ENCODE measurements at places on chromosomes 13 and 19. TPM values are rescaled to one million over a fixed set of nuclear protein-coding genes. Genes with fewer than 3 reads are reported as not detected.

- no peak for DNase-seq
These were observed 185.2 kb downstream of the KLF12 start for GRCh38 chr13:73948848-73949529.

GRCh38 chr13:40648040-40648439 lies 18.4 kb downstream of the FOXO1 start:
- DNase-seq, result no peak

- no peak for DNase-seq
These were observed 84.3 kb downstream of the SIPA1L3 start for GRCh38 chr19:37991176-37991835.

DNA sequence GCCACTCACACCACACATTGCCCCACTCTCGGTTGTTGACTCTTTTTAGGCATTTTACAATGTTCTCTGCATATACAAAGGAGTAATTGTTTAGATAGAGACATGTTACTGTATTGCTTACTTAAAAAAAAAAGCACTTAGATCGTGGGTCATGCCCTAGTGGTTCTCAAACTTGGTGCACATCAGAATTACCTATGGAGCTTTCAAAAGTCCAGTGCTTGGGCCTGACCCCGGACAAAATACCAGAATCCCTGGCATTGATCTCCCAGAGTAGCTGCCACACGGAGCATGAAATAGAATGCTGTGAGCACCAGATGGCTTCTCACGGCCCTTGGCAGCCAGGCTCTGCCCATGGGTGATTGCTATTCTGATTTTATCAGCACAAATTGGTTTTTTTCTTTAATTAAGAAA lies 20.0 kb downstream of the ACP7 start:
- no peak for DNase-seq

DNA sequence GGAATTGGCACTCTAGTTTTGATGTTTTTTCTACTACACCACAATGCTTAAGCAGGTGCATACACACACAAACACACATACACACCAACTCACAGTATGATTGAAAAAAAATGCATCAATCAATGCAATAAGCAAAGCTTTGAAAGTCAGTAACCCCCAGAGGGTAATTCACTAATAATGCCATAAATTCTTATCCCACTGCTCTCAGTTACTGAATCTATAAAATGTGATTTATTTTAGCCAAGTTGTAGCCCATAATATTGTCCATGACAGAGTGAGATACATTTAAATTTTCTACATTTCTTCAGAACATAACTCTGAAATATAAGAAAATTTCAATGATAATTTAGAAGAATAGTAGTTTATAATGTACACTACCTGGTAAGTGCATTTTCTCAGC lies 87.9 kb downstream of the LIG4 start:
- no peak for DNase-seq

DNA sequence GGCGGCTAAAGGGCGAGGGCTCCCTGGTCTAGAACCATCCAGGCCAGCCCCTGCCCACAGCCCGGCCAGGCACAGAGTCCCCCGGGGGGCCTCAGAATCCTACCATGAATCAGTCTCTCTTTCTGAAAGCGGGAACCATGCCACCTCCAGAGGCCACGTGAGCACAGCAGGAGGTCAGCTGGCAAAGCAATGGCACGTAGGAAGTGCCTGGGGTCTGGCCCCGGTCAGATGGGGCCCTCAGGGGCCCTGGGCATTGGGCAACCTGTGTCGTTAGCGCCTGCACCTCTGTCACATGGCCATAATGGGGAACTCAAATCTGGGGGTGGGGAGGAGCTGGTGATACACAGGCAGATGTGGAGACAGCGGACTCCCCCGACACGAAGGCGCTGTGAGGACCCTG lies 8.8 kb downstream of the MFSD12 start:
- peak; percentile 43 for DNase-seq

DNA sequence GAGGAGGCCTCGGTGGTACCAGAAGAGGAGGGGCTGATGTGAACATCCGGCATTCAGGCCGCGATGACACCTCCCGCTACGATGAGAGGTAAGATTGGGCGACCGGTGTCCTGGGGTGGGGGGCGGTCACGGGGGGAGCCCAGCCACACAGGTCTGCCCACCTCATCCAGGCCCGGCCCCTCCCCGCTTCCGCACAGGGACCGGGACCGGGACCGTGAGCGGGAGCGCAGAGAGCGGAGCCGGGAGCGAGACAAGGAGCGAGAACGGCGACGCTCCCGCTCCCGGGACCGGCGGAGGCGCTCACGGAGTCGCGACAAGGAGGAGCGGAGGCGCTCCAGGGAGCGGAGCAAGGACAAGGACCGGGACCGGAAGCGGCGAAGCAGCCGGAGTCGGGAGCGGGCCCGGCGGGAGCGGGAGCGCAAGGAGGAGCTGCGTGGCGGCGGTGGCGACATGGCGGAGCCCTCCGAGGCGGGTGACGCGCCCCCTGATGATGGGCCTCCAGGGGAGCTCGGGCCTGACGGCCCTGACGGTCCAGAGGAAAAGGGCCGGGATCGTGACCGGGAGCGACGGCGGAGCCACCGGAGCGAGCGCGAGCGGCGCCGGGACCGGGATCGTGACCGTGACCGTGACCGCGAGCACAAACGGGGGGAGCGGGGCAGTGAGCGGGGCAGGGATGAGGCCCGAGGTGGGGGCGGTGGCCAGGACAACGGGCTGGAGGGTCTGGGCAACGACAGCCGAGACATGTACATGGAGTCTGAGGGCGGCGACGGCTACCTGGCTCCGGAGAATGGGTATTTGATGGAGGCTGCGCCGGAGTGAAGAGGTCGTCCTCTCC lies 6.3 kb upstream of the LIN7B start:
- DNase-seq, result no peak

- DNase-seq, result peak; percentile 42
These were observed 9.3 kb downstream of the ZNF787 start for GRCh38 chr19:56111601-56112312.

- DNase-seq, result peak; percentile 76
These were observed 368.4 kb downstream of the KLF12 start for GRCh38 chr13:73765651-73766384.

DNA sequence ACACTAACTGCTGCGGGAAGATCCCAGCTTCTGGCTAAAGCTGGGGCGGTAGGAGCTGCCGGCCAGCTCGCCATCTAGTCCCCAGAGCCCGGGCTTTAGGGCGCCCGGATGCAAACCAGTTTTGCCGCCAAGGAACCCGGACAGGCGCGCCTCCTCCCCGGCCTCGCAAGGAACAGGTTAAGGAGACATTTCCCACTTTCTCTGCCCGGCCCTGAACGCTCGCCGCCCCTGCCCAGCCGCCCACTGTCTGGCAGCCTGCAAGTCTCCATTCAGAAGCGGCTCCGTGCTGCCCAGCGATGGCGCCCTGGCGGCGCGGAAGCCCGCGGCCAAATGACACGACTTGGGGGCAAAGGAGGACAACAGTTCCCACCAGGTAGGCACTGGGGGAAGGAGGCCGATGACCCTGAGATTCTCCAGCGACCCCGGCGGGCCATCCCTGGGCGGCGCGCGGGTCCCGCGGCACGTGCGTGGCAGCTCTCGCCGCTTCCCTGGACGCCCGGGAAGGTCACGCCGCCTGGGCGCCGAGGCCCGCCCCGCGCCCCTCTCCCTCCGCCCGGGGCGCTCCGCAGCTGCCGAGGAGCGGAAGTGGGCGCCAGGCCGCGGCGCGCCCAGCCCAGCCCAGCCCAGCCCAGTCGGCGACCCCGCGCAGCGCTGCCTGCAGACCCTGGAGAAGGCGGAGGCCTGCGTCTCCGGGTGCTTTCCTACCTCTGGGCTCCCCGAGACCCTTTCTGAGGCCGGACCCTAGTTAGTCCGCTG lies 42.2 kb upstream of the HNRNPA1L2 start:
- peak; percentile 28 for DNase-seq

DNA sequence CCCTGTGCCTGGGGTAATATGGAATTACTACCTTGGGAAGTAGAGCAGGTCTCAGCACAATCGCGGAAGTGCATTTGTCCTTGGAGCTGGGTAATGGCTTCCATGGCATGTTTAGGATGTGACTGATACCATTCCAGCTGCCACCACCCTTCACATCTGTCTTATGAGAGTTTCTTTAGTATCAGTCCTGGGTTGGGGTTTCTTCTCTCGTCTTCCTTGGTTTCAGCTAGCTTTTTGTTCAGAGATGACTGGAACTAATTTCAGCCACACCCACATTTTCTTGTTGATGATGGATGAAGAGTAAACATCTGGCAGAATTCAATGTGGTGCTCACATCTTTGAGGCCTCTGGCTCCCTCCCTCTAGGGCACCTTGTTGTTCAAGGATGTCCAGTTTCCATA lies 212.9 kb upstream of the SOX21 start:
- DNase-seq, result no peak

- peak; percentile 35 for DNase-seq
These were observed 54.3 kb downstream of the GATAD2A start for GRCh38 chr19:19459707-19460251.

GRCh38 chr19:4500841-4501591 lies 17.3 kb downstream of the PLIN4 start:
- DNase-seq, result no peak

DNA sequence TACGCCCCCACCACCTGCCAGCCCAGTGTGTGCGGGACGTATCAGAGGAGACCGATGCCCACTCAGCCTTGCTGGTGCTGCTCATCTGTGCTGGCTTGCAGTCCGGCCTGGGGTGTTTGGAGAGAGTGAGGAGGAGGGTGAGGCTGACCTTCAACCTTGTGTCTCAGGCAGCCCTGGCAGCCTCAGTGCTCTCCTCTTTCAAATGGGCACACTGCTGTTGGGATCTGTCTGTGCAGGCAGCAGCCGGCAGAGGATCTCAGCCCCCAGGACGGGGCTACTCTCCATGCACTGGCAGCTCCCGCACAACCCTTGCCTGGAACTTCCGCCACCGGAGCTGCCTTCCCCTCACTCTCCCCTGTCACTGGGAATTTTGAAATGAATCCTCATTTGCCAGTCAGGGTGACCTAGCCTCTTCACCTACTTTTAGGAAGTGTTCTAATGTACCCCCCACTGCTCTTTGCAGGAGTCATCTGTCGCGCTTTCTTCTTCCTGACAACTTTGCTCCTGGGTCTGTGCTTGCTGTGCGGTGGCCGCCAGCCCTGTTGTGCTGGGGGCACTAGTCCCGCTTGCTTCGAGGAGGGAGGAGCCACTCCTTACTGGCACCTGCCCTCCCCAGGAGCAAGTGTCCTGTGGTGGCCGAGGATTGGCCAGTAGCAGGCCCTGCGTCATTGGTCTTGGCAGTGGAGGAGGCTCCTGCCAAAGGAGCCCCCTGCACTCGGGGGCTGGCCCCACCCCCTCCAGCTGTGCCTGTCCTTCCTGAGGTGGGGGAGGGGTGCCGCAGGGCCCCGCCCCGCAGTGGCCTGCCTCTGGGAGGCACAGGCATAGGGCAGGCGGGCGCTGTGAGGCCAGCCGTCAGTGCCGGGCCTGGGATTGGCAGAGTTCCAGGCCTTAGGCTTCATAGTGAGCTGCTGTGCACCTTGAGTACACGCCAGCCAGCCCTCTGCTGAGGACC lies 53.4 kb downstream of the TSSK6 start:
- peak; percentile 90 for DNase-seq

ZNF177 gene
- 0.78 TPM for total RNA-seq

RGS9BP gene
- total RNA-seq, result not detected

TNFSF11 gene
- total RNA-seq, result 3.9 TPM

HSH2D gene
- total RNA-seq, result 9.6 TPM

IGSF23 gene
- total RNA-seq, result 3.1 TPM

VMAC gene
- total RNA-seq, result 15.3 TPM

SOX21 gene
- 0.26 TPM for total RNA-seq

MEDAG gene
- 7.8 TPM for total RNA-seq

NPAS1 gene
- not detected for total RNA-seq

NOVA2 gene
- total RNA-seq, result 1.6 TPM

TPTE2 gene
- not detected for total RNA-seq

CAMSAP3 gene
- total RNA-seq, result 21.8 TPM

All from body of pancreas (tissue), 4 donors.